ENCODE measurements at places on chromosomes 2 and 18.

DNA sequence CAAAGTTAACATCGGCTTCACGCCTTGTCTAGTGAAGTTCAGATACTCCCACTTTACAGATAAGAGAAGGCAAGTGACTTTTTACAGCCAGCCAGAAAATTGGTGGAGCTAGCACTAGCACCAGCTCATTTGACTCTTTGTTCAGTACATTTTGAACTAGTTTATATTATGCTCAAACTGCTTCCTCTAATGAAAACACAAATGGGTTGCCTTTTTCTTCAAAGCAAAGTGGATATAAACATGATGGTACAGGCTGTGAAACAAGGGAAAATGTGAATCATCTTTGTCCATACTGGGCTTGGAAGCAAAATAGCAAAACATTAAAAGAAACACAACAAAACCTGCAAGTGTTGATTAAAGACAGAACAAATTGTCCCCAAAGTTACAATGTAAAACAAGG lies 99.6 kb upstream of the LHCGR start:
- DNase-seq, result no peak

DNA sequence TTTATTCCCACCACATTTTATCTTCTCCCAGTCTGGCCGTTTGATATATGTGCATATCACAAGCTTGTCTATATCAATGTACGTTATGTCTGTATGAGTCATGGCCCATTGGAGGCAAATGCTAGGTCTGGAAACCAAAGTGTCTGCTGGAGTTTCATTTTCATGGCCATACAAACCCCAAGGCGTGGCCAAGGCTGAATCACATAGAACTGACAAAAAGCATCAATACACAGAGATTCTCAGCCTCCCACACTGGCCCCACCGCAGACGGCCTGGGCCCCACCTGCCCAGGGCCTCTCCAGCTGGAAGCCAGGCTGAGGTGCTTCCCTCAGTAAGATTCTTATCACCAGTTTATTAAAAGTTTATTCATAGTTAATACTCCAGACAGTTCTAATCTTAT lies 40.5 kb upstream of the SALL3 start:
- DNase-seq, result no peak

GRCh38 chr2:3959372-3959771 lies 256.0 kb downstream of the DCDC2C start:
- DNase-seq, result no peak

GRCh38 chr18:10660179-10660884 lies 134.5 kb downstream of the NAPG start:
- no peak for DNase-seq

GRCh38 chr2:186443851-186444250 lies 42.2 kb upstream of the ZC3H15 start:
- no peak for DNase-seq

GRCh38 chr2:227545990-227546389 lies 52.7 kb upstream of the SCYGR2 start:
- no peak for DNase-seq

DNA sequence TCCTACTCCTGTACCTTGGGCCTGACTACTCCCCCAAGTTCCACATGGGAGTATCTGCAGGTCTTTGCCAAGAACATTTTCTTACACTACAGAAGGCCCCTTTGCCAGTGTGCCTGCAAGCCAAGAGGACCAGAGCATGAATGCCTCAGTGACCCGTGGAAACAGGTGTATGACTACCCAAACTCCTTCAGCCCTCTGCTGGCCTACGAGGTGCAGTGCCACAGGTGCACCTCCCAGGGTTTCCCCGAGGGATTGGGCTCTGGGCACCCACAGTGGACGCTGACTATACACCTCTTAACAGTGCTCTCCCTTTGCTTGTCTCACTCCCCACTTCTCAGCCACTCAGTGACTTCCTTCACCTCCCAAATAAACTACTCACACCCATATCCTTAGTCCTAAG lies 91.4 kb downstream of the COL6A3 start:
- no peak for DNase-seq

DNA sequence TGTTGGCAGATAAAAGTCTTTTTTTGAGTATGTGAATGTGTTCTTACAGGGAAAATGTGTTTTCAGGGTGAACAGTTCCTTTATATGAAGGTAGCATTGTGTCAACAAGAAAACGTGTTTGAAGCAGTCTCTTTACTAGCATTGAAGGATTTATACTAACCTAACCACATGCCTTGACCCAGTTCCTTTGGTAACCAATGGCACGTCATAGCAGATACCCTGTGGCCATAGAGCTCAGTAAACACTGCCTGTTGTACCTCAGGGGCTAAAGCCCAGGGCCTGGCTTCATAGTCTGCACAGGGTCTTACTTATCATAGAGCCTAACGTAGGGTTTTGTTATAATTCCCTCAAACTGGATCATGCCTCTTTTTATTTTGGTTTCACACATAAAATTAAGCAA lies 32.1 kb upstream of the NFU1 start:
- no peak for DNase-seq

GRCh38 chr2:69422198-69422597 lies 15.0 kb downstream of the NFU1 start:
- DNase-seq, result no peak

GRCh38 chr2:28391564-28392296 lies 928 bp upstream of the FOSL2 start:
- peak; percentile 53 for DNase-seq

DNA sequence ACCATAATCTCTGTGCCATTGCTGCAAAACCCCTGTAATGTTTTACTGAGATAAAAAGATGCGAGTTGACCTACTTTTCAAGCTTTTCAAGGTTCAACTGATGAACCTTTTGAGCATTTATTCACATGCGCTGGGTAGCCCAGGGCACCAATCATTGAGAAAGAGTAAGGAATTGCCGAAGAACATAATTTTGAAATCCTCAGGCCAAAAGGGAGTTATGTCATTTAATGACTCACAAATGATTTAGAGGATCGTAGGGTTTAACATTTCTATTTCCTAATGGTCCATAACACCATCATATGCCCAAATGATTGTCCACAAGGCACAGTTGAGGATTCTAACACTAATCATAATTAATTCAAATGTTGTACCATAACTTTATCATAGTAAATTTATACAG lies 20.2 kb upstream of the DLX1 start:
- no peak for DNase-seq

DNA sequence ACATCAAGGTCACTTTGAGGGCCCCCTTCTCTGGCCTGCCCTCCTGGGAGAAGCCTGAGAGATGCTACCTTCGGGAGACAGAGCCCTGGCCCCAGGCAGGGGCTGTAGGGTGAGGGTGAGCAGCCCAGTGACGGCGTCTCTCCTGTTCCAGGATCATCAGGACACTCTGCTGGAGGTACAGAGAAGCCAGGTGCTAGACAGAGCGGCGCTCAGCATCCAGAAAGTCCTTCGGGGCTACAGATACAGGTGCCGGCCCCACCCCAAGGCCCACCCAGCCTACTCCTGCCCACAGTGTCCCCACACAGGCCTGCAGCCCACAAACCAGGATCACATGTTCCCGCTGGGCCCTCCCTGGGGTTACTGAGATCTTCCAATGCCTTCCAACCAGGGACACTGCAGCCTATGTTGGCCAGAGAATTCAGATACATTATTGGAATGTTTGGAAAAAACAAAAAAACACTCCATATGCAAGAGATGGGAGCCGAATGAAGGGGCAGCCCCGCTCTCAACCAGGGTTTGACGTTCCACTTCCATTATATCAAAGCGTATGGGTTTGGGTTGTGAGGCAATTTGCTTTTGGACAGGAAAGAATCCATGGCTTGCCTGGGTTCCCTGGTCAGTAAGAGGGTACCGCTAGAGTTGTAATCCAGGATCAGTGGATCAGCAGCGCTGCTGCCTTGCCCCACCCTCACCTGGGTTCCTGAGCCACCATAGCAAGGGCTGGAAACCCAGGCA lies 49.5 kb upstream of the GPR17 start:
- DNase-seq, result no peak

DNA sequence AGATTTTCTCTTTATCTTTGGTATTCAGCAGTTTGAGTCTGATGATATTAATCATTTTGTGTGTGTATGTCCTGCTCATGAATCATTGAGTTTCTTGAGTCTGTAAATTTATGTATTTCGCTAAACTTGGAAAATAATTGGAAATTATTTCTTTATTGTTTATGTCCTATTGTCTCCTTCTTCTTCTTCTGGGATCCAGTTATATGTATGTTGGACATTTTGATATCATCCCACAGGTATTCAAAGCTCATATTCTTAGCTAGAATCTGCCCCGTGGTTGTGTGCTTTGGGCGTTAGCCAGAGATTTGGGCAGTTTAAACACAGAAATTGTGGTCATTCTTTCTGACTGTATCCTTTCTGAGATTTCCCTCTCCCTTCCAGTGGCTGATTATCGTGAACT lies 243.0 kb upstream of the SPRED2 start:
- no peak for DNase-seq

- no peak for DNase-seq
These were observed 44.8 kb upstream of the ARHGAP25 start for GRCh38 chr2:68689553-68690537.

DNA sequence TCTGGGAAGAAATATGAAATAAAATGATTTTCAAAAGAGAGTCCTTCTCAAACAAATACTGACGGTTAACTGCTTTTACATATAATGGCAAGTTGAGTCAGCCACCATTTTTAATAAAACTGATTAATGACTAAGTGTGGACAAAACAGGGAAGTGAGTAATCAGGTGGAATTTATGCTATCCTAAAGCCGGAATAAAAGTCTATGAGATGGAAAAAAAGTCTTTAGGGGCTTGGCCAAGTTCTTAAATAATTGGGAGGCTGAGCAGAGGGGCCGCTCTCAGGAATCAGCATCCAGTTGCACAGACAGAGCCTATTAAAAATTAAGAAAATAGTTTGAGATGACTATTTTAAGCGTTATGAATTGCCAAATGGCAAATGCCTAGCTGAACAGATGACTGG lies 58.6 kb upstream of the AFF3 start:
- no peak for DNase-seq

GRCh38 chr18:25798046-25798445 lies 292.4 kb downstream of the SS18 start:
- DNase-seq, result no peak

GRCh38 chr18:46485675-46486194 lies 171.3 kb downstream of the LOXHD1 start:
- no peak for DNase-seq

- no peak for DNase-seq
These were observed 38.1 kb downstream of the ALPK2 start for GRCh38 chr18:58590839-58591238.

GRCh38 chr18:21843341-21843740 lies 102.7 kb downstream of the MIB1 start:
- DNase-seq, result no peak

DNA sequence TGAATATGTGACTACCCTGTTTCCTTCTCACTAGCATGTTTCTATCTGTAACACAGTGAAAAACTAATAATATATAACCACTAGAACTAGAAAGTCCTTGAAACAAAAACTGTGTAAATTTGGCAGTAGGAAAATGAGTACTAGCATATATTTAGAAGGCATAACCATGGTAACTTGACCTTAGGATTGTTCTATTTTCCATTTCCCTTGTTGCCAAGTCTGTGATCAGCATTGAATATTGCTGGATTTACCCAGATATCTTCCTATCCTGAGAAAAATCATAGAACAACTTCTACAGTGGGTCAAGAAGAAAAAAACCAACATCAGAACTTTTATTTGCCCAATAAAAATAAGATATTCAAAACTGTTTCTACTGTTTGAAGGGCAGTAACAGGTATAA lies 563.9 kb upstream of the NRXN1 start:
- DNase-seq, result no peak

GRCh38 chr18:76894566-76895346 lies 72.4 kb downstream of the ZNF236 start:
- DNase-seq, result no peak

DNA sequence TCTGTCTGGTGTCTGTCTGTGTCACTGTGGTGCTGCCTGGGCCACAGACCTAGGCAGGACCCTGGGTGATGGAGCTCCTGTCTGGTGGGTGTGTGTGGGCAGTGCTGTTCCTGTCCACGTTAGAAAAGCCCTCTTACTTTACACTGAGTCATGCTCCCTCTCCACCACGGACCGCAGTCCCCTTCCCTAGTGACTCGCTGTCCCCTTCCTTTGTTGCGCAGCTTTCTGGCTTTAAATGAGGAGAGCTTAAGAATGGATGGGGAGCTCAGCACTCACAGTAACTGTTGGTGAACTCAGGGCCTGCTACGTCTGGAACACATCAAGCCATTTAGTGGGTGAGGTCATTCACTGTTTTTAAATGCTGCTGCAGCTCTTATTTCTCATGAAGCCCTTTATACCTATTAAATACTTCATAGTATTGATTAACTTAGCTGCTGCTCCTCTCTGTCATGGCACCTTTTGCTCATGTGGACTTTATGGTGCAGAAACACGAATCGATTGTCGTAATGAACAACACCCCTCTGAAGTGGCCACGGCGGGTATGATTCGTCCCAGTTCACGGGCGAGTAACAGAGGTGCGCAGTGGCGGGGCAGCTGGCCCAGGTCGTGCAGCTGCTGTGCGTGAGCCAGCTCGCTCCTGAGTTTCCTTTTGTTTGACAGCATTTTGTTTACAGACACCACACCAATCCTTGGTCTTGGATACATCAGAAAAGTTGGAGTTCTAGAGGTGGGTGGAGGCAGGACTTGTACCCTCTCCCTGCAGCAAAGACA lies 100.4 kb downstream of the LDLRAD4 start:
- no peak for DNase-seq

DNA sequence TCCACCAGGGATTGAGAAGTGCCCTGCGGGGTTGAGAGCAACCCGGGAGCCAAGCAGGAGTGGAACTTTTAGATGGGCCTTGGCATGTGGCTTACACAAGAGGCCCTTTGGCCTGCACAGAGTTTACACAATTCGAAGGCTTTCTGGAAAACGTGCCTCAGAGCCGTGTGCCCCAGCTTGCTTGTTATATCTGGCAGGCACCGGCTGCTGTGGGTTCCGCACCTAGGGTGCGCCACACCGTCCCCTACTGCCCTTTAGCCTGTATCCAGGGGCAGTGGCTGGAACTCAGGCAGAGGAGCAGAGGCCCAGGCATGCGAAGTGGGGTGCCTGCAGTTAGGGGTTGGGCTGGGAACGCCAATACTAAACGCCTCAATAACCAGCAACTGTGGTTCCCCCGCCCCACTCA lies 32.9 kb upstream of the EDAR start:
- no peak for DNase-seq

DNA sequence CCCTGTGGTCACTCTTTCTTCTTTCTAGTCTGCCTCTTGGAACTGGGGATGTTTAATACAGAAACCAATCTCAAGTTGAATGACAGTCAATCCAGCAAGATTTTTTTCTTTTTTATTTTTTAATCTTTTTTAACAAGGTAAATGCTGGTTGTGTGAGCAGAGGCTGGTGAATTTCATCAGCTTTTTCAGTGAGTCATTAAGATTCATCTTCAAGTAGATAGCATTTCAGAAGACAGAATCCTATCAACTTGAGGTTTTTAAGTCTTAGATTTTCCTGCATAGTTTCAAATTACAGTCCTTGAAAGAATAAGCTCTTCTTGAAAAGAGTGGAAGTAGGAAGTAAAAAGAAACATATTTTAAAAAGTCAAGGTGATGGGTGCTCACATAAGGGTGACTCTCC lies 12.4 kb downstream of the SLC8A1 start:
- DNase-seq, result no peak

DNA sequence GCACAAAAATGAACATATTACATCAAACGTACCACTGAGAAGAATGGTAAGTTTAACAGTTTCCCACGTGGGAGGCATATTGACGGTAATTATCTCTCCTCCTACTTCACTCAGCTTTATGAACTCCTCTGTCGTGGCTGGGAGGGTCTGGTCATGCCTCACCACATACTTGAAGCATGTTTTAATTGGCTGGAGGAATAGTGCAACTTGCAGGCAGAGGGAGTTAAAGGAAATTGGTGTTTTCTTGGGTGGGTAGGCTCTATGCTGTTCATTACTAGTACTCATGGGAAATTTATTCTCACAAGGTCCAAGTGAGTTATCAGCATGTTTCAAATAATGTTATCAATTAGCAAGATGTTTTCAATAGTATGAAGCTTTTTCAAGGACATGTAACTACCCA lies 767.0 kb downstream of the PLCL1 start:
- DNase-seq, result no peak
